ENCODE measurements at places on chromosomes 11 and 22.

GRCh38 chr11:101028644-101029043 lies 101.0 kb downstream of the PGR start:
- no peaks in the 10 kb centered on the region for H3K36me3 ChIP-seq
- no peak overlapping the region for H3K27ac ChIP-seq
- no peak for DNase-seq

GRCh38 chr11:129969920-129970319 lies 32.7 kb downstream of the PRDM10 start:
- H3K27ac ChIP-seq: no peak overlapping the region
- peaks cover 3% of the 10 kb centered on the region for H3K4me1 ChIP-seq
- no peak for DNase-seq

DNA sequence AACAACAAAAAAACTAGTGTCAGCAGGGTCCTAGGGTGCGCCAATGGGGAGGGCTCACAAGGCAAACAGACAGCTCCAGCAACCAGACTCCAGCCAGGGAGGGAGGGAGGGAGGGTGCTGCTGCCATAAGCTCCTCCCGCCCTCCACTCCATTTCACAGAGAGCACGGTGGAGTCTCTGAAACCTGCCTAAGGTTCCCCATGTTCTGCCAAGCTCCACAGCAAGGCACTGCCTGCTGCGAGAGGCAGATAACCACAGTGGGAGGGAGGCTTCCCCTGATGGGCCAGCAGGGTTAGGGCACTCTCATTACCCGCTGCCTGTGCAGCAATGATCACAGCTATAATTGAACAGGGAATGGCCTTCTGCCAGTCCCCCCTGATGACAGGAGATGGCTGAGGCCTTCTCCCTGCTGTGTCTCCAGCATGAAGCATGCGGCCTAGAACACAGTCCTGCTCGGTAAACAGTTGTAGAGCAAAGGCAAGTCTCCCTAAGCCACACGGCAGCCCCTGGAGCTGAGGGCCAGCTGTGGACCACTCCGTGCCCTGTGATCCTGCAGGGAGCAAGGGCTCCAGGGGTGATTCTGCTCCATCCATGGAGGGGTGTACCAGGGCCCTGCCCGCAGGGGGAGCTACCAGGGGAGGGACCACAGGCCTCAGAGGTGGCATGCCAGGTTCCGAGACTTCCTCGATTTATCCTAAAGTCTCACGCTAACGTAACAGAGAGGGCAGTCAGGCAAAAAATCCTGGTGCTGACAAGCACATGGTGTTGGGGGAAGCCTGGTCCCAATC lies 42.9 kb downstream of the PC start:
- peaks cover 9% of the 10 kb centered on the region for H3K4me1 ChIP-seq
- no peak for DNase-seq
- H3K27me3 ChIP-seq: peaks cover 4% of the 10 kb centered on the region
- no peak overlapping the region for H3K4me3 ChIP-seq
- no peak overlapping the region for H3K27ac ChIP-seq

DNA sequence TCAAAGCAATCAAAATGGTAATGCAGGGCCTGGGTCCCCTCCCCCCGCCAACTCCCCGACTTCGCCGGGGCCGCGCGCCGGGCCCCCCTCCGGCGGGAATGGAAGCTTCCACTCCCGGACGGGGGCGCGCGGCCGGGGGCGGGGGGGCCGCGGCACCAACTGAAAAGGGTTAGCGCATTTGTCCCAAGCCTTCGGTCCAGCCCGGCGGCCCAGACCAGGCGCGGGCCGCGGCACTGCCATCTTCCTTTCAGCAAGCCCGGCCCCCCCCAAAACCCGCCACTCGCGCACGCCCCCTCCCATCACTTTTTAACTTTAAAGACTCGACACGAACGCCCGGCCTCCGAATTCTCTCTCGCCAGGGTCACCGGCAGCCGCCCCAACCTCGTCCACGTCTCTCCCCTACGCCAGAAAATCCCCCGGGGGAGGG lies 2.8 kb downstream of the PHF21B start:
- H3K4me1 ChIP-seq: peaks cover 33% of the 10 kb centered on the region
- H3K36me3 ChIP-seq: no peaks in the 10 kb centered on the region
- peak overlapping the region; percentile 83 for H3K4me3 ChIP-seq

- no peak overlapping the region for H3K4me3 ChIP-seq
- H3K4me1 ChIP-seq: peaks cover 30% of the 10 kb centered on the region
Observed at GRCh38 chr11:110173811-110174644, 80.8 kb downstream of the ZC3H12C start.

DNA sequence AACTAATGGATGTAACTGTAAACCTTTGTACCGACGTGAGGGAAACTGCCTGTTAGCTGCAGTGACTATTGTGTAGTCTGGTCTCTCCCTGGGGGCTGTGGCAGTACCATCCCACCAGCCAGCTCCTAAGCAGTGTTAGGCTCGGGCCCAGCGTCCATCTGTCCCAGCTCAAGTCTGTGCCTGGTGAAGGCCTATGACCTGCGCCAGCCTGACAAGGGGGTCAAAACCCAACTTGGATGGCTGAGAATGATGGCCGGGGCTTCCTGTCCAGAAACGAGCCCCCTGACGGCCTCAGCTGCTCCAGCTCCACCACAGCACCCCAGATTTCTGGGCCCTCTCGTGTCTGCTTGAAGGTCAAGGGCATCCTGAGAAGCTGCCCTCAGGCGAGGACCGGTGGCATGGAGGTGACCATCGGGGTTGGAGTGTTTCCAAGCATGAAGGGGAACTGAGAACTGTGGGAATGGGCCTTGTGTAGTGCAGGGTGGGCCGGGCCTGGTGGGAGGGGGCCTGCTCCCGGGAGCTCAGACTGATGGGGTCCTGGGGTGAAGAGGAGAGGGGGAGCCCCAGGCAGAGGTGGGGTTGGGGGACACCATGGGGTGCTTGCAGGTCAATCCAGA lies 14.3 kb upstream of the SPI1 start:
- H3K36me3 ChIP-seq: no peaks in the 10 kb centered on the region
- no peak overlapping the region for H3K27ac ChIP-seq
- peaks cover 3% of the 10 kb centered on the region for H3K27me3 ChIP-seq
- DNase-seq: no peak
- peaks cover 4% of the 10 kb centered on the region for H3K4me1 ChIP-seq

DNA sequence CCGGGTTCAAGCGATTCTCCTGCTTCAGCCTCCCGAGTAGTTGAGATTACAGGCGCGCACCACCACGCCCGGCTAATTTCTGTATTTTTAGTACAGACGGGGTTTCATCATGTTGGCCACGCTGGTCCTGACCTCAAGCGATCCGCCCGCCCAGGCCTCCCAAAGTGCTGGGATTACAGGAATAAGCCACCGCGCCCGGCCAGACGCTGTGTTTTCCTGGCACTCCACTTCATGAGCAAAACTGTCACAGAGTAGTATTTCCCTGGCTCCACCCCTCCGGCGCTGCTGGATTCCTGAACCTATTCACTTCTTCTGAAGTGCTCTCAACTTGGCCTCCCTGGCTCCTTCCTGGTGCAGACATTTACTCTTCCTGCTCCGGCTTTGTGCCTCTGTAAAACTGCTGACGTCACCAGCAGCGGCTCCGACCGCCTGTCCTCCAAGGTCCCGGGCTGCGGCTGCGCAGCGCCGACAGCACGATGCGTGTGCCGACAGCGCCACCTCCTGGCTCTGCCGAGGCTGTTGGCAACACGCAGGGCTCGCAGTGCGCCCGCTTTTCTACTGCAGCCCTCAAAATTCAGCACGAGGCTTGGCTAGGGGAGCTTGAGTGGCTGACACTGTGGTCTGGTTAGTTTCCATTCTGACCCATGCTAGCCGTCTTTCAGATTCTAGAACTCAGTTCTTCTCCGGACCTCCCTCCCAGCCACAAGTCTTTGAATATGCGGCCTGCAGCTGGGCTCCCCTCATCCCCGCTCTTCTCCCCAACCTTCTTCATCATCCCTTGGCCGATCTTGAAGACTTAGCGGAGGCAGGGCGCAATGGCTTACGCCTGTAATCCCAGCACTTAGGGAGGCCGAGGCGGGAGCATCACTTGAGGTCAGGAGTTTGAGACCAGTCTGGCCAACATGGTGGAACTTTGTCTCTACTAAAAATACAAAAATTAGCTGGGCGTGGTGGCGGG lies 36.6 kb downstream of the APOL3 start:
- peak; percentile 94 for DNase-seq
- peaks cover 5% of the 10 kb centered on the region for H3K27me3 ChIP-seq
- no peaks in the 10 kb centered on the region for H3K36me3 ChIP-seq
- H3K4me1 ChIP-seq: no peaks in the 10 kb centered on the region
- H3K4me3 ChIP-seq: no peak overlapping the region

- no peak overlapping the region for H3K27ac ChIP-seq
- H3K4me3 ChIP-seq: no peak overlapping the region
- H3K27me3 ChIP-seq: peaks cover 2% of the 10 kb centered on the region
- no peaks in the 10 kb centered on the region for H3K36me3 ChIP-seq
- no peaks in the 10 kb centered on the region for H3K4me1 ChIP-seq
- no peak for DNase-seq
Observed at GRCh38 chr22:46433318-46433717, 97.8 kb downstream of the TRMU start.

- peaks cover 15% of the 10 kb centered on the region for H3K27me3 ChIP-seq
- H3K4me1 ChIP-seq: peaks cover 46% of the 10 kb centered on the region
- peak; percentile 69 for DNase-seq
- H3K27ac ChIP-seq: peak overlapping the region; percentile 68
- H3K36me3 ChIP-seq: no peaks in the 10 kb centered on the region
Observed at GRCh38 chr11:61598886-61599868, 18.3 kb upstream of the SYT7 start.

- H3K4me1 ChIP-seq: no peaks in the 10 kb centered on the region
- H3K4me3 ChIP-seq: no peak overlapping the region
- DNase-seq: no peak
- no peaks in the 10 kb centered on the region for H3K36me3 ChIP-seq
Observed at GRCh38 chr11:100240025-100240539, 447.0 kb upstream of the ARHGAP42 start.

- no peak for DNase-seq
- peaks cover 35% of the 10 kb centered on the region for H3K4me1 ChIP-seq
- peak overlapping the region; percentile 59 for H3K27ac ChIP-seq
- peaks cover 9% of the 10 kb centered on the region for H3K36me3 ChIP-seq
- no peak overlapping the region for H3K4me3 ChIP-seq
- peaks cover 10% of the 10 kb centered on the region for H3K27me3 ChIP-seq
Observed at GRCh38 chr11:123641495-123641840, 13.0 kb downstream of the SCN3B start.

DNA sequence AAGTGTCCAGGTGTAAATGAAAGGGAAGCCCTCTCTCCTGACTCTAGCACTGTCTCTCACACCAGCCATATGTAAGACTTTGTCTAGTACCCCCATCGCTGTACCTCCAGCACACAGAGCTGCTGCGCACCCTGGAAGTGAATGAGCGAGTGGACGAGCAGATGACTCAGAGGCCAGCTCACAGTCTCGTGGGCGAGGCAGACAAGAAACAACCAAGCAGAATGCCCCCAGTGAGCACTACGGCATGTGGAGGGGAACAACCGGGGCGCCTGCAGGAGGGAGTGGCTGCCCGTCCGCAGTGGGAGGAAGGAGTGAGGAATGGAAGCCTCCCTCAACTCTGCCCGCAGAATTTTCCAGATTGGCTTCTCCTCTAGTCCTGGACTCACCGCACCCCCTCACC lies 46.4 kb downstream of the MCM5 start:
- no peaks in the 10 kb centered on the region for H3K36me3 ChIP-seq
- no peak overlapping the region for H3K27ac ChIP-seq

DNA sequence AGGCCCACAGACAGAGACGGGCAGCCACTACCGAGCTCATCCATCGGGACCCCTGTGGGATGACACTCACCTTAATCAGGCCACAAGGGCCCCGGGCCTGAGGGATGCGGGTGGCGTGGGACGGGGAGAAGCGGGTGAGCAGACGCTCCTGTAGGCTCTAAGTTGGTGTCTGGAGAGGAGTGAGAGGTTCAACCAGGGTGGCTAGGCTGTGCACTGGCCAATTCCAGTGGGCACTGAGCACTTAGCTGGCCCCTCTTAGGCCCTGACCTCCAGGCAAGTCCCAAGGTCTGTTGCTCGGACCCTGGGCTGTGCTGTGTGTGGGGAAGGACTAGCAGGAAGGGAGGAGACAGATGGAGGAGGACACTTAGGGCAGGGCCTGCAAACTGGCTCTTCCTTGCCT lies 139.3 kb downstream of the ST3GAL4 start:
- H3K4me3 ChIP-seq: no peak overlapping the region
- peaks cover 28% of the 10 kb centered on the region for H3K4me1 ChIP-seq
- DNase-seq: no peak
- no peaks in the 10 kb centered on the region for H3K36me3 ChIP-seq
- peaks cover 5% of the 10 kb centered on the region for H3K27me3 ChIP-seq
- no peak overlapping the region for H3K27ac ChIP-seq
